Stimulated activated CD8-positive, alpha-beta memory T cell treated with anti-CD3 and anti-CD28 coated beads, Interleukin-15, amount 100 ng/mL, for 48 hours (primary cell): ENCODE measurements at places on chromosomes 4 and X.
A peak's percentile ranks its signal among the peaks of the same experiment; 100 is the strongest.

- no peak for DNase-seq
Observed at GRCh38 chr4:77903186-77903585, 40.6 kb downstream of the MRPL1 start.

GRCh38 chr4:184873054-184873453 is 47.3 kb upstream of the ACSL1 start:
- no peak for DNase-seq

DNA sequence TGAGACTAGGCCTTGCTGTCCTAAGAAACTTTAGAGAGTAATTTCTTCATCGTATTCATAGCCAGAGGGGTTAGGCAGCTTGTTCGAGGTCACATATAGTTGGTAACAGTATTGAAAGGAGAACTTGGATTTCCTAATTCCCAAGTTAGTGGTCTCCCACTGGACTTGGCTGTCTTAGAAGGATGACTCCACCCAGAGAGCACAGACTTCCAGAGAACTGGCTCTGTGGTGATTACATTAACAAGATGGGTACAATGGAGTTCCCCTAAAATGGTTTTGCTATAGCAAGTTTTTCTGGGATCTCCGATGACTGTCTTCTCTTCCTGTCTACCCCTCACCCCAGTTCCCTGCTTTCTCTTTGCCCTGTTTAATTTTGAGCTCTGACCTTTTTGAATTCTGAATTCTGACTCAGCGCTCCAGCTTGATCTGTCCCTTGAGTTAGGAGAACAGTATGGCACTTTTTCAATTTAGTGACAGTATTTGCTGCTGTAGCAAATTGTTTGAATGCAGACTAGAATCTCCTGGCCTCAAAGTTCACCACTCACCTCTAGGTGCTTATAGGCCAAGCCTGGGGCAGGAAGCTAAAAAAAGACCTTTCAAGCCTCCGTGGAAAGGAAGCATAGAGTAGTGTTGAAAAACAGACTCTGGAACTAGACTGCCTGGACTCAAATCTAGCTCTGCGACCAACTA is 6.9 kb downstream of the MSN start:
- no peak for DNase-seq

- peak; percentile 66 for DNase-seq
Observed at GRCh38 chrX:123859846-123860838, at the start of gene XIAP. TSS of gene XIAP (plus strand) at chrX:123860053. CDS start at chrX:123885663, 25,610 bp downstream.

DNA sequence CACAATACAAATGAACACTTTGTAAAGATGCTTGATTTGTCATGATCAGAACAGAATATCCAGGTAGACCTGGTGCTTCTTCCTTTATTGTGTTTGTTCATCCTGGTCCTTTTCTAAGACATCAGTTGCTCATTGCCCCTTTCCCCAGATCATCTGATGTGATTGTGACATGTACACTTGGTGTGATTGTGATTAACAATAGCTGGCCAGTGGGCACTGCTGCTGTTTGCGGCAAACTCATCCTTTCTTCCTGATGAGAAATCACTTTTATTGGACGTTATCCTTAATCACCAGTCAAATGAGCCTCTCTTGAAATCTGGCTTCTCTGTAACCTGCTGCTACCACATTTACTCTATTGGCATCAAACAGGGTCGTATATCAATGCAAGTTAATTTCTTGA is 135.1 kb downstream of the PCDH7 start:
- no peak for DNase-seq

- no peak for DNase-seq
Observed at GRCh38 chr4:148006001-148006400, 274.1 kb downstream of the ARHGAP10 start.

GRCh38 chrX:134545510-134545909 is 85.5 kb downstream of the HPRT1 start:
- DNase-seq = no peak

DNA sequence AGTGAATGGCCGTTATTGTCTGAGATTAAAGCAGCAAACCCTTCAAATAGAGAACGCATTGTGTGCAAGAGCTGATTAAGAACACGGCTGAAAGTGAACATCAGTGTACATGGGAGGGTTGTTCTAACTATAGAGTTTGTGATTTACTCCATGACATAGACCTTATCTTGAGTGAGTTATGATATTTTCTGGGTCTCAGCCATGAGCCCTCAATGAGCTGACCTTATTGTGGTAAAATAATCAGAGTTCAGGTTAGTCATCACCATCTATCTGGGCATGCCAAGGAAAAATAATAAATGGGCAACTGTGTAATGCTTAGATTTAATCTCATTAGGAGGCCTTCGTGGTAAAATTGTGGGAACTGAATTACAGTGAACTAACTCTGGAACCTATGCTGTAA is 33.2 kb upstream of the CLDN24 start:
- no peak for DNase-seq

DNA sequence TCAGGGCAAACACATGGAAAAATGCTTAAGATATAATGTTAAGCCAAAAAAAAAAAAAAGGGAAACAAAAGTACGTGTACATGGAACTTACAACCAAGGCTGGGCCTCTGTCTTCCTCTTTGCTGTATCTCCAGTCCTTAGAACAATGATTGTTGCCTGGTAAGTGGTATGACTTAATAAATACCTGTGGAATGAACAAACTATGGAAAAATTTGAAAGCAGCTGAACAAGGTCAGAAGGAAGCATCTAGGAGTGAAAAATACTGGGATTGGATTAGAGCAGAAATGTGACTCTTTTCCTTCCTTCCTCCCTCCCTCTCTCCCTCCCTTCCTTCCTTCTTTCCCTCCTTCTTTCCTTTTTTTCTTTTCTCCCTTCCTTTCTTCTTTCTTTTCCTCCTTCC is 54.2 kb upstream of the SMIM10 start:
- no peak for DNase-seq

DNA sequence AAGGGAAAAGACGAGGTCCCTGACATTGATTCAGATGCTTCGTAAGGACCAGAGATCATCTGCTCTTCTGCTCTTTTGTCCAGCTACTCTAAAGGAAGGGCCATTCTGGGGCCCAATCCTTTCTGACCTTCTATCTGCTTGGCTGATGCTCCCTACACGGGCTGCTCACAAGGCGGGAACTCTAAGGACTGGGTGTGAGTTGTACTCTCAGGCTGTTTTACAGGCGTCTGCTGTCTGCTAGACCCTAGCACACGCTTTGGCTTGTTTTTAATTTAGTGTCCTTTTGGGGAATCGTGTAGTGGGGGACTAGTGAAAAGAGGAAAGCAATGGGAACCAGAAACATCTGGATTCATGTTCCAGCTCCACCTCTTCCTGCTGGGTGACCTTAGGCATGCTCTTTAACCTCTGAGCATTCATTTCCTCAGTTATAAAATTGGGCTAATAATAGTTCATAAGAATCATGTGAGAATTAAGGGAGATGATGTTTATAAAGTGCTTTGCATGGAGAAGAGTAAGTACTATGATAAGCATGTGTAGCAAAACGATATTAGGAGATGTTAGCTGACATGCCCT is 53.1 kb downstream of the CASP3 start:
- no peak for DNase-seq

DNA sequence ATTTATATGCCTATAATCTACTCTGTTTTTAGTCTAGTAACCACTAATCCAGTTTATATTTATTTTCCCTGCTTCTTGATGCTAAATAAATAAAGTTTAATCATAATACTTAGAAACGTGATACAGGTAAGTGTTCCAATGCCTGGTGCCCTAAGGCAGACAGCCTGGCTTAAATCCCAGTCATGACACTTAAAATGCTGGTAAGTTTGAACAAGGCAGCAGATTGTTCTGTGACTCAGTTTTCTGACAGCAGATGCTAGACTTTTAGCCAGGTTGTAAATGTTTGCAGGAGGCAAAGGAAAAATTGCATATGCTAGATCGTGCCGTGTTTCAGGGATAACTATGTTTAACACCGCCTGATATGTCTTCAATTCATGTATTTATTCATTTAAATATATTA is 2661.6 kb downstream of the PCDH7 start:
- DNase-seq = no peak
